Stimulated activated CD8-positive, alpha-beta memory T cell treated with anti-CD3 and anti-CD28 coated beads, Interleukin-2, amount 100 ng/mL, for 1 hour (primary cell): ENCODE measurements at places on chromosomes 7 and 10.

- DNase-seq = no peak
Observed at GRCh38 chr10:23199768-23200511, 7.8 kb downstream of the PTF1A start.

- no peak for DNase-seq
Observed at GRCh38 chr7:68006619-68007018, 1010.0 kb downstream of the TYW1 start.

GRCh38 chr10:112393341-112393740 is 19.4 kb downstream of the ACSL5 start:
- no peak for DNase-seq

GRCh38 chr10:124732931-124733570 is 11.1 kb downstream of the FAM53B start:
- no peak for DNase-seq

DNA sequence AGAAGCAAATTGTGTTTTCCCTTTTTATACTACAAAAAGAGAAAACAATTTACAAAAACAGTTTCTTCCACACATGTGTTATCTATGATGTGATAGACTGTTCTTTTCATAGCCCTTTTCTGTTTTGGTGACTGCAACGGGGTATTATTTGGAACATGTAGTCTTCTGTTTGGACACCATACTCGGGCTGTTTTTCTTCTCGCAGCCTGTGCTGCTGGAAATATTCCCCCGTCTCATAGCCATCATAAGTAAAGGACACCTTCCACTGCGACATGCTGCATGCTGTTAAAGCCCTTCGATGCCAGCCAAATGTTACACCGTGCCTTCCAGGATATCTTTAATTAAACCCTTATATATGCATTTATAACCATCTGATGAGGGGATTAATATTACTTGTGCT is 222.4 kb downstream of the BICC1 start:
- no peak for DNase-seq
